ENCODE measurements at places on chromosomes 6 and 20.

GRCh38 chr20:35297740-35298139 lies 5.5 kb upstream of the FAM83C start:
- DNase-seq = no peak

DNA sequence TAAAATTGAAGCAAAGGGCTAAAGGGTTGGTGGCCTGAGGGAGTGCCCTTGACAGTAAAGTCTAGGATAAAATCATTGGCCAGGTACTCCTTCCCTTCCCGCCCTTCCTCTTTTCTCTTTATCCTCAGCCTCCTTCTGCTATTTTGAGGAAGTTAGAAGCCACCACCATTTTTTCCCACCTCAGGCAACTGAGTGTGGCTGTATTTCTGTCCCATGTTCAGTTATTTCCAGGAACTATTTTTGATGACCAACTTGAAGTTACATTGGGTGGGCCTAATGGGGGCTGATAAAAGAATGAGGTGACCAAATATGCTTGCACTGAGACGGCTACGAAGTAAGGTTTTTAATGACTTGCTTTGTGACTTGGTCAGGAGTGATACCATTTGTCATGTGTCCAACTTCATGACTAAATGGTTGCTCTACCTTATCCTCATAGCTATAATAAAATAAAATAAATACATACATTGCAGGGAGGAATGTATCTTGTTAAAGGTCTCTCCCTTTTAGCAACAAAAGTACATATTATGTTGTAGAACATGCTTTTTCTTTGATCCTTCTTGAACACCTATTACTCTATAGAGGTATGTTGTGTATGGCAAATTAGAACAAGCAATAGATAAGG lies 12.0 kb downstream of the PTPN1 start:
- no peak for DNase-seq

- no peak for DNase-seq
Observed at GRCh38 chr20:63745961-63746731, 6.6 kb downstream of the SLC2A4RG start.

GRCh38 chr6:134878136-134878535 lies 71.8 kb downstream of the ALDH8A1 start:
- no peak for DNase-seq

- no peak for DNase-seq
Observed at GRCh38 chr6:158514176-158514575, 45.7 kb upstream of the TMEM181 start.

- no peak for DNase-seq
Observed at GRCh38 chr6:72031471-72031870, 145.1 kb downstream of the RIMS1 start.

GRCh38 chr6:25547797-25548196 lies 104.2 kb upstream of the SCGN start:
- no peak for DNase-seq

GRCh38 chr20:60253471-60253870 lies 295.2 kb downstream of the CDH26 start:
- DNase-seq = no peak

- DNase-seq = no peak
Observed at GRCh38 chr6:51467231-51467952, 620.0 kb downstream of the PKHD1 start.

GRCh38 chr6:17417817-17418216 lies 24.4 kb downstream of the CAP2 start:
- no peak for DNase-seq

GRCh38 chr6:169445227-169445626 lies 191.6 kb upstream of the THBS2 start:
- no peak for DNase-seq

GRCh38 chr6:121596441-121596840 lies 161.0 kb downstream of the GJA1 start:
- DNase-seq = no peak

- DNase-seq = no peak
Observed at GRCh38 chr6:74914888-74915287, 291.0 kb downstream of the COL12A1 start.

GRCh38 chr6:56628105-56628504 lies 14.6 kb downstream of the DST start:
- DNase-seq = no peak

DNA sequence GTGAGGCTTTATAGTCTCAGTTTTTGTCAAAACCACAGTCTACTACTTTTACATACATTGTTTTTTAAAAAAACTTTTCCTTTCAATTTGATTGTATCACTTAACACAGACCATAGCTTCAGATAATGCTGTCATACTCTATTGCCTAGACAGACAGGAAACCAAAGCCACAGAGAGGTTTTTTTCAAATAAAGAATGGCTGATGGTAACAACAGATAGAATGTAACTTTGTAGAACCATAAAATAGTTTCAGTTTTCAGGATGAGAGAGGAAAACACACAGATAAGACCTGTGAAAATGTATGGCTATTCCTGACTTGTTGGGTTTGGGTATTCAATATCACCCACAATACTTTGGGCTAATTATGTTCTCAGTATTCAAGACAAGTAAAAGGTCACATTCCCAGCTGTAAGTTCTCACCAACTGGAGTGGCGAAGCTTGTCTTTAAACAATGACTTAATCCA lies 94.0 kb downstream of the ADGRG6 start:
- no peak for DNase-seq

GRCh38 chr6:106639812-106640211 lies 10.4 kb downstream of the QRSL1 start:
- no peak for DNase-seq

GRCh38 chr6:89180971-89181370 lies 35.1 kb downstream of the PM20D2 start:
- no peak for DNase-seq

GRCh38 chr6:56364827-56365339 lies 117.5 kb upstream of the COL21A1 start:
- DNase-seq = no peak

- no peak for DNase-seq
Observed at GRCh38 chr6:105135907-105136430, 43.8 kb downstream of the POPDC3 start.

- no peak for DNase-seq
Observed at GRCh38 chr6:116445102-116445501, 16.1 kb upstream of the CALHM6 start.

DNA sequence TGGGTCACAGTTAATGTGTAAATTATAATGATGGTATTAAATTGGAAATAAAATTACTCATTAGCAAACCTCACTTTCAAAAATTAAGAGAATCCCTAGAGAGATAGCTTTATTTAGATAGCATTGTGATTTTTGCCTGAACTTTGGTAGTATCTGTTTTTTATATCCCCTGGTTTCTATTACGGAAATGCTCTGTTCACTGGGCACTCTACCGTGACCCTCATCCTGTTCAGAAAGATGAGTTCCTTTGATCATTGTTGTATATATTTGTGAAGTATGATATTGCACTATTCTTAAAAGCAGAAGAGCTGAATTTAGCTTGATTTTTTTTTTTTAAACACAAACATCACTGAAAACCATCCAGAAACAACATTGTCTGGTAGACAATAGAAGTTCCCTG lies 1143.8 kb upstream of the MAP3K7 start:
- DNase-seq = no peak

DNA sequence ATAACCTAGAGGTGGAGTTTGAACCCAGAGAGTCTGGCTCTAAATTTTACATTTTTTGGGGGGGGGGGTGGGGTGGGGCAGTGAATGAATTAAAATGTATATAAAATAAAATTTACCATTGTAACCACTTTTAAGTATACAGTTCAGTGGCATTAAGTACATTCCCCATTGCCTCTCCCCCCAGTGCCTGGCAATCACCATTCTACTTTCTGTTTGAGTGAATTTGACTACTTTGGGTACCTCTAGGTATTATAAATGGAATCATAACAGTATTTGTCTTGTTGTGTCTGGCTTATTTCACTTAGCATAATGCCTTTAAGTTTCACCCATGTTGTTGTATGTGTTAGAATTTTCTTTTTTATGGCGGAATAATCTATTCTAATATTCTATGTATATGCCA lies 2.7 kb downstream of the FAM110A start:
- no peak for DNase-seq

DNA sequence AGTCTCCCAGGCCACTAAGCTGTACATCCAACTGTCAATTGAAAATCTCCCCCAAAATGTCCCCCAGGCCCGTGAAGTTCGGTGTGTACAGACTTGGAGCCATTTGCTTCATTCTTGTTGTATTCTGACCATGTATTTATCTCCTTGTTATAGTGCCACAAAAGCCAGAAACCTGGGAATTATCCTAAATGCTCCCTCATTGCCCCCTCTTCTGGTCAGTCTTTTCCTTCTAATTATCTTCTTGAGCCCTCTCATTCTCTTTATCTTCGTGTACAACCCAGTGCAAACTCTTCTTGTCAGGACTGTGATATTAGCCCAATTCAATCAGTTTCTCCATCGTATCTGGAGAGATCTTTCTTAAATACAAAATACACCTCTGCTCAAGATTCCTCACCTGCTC lies 64.7 kb downstream of the RFX6 start:
- no peak for DNase-seq

GRCh38 chr6:121816906-121817540 lies 381.6 kb downstream of the GJA1 start:
- DNase-seq = no peak

- DNase-seq = no peak
Observed at GRCh38 chr6:41715795-41716515, 19.5 kb downstream of the TFEB start.

GRCh38 chr6:9025796-9026394 lies 590.5 kb upstream of the SLC35B3 start:
- DNase-seq = no peak

GRCh38 chr20:11686195-11686594 lies 231.5 kb upstream of the BTBD3 start:
- no peak for DNase-seq

DNA sequence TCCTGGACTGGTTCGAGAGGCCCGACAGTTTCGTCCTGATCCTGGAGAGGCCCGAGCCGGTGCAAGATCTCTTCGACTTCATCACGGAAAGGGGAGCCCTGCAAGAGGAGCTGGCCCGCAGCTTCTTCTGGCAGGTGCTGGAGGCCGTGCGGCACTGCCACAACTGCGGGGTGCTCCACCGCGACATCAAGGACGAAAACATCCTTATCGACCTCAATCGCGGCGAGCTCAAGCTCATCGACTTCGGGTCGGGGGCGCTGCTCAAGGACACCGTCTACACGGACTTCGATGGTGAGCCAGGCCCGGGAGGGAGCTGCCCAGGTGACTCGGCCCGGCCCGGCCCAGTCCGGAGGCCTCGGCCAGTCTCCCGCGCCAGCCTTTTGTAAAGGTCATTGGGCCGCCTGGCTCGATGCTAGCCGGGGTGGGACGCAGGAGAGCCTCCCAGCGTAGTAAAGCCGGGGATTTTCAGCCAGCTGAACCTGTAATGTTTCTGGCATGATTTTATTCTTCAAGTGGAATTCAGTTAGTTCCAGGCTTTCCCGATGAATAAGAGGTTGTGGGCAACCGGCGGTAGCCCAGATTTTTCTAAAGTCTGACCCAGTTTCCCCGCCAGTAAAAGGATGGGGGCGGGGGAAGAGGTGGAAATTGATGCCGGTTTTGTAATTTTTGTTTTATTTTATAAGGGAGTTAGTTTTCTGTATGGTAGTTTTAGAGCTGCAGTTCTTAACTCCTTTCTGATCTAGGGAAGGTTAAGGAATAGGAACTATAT lies 1.4 kb downstream of the PIM1 start:
- DNase-seq = no peak

- DNase-seq = no peak
Observed at GRCh38 chr6:111784433-111784832, 88.8 kb downstream of the FYN start.

DNA sequence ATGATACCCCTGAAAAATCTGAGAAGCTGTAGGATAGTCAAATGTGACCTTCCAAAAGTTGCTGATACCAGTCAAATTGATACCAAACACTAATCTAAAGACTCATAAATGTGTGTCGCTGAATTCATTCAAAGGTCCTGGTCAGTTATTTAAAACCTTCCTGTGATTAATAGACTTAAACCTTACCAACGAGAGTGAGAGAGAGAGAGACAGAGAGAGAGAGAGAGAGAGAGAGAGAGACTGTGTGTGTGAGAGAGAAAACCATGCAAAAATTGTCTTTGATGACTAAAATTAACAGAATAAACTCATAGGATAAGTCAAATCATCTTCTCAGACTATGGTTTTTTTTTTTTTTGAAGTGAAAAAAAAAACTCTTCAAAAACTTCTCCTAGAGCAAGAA lies 370.9 kb upstream of the HS3ST5 start:
- DNase-seq = no peak

DNA sequence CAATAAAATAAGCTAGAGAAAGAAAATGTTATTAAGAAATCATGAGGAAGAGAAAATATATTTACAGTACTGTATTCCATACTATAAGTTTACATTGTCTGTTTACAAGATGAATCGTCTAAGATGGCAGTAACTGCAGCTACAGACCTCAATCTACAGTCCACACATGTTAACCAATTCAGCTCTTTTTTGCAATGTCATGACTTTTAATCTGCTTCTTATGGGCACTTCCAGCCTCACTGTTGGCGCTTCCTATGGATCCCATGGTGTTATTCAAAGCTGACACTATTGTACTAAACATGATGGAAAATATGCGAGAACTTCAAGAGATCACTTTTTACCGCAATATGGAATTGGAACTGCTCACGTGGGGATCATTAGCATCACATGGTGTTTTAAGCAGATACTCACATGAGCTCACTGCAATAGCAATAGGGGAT lies 451.5 kb upstream of the CITED2 start:
- no peak for DNase-seq

DNA sequence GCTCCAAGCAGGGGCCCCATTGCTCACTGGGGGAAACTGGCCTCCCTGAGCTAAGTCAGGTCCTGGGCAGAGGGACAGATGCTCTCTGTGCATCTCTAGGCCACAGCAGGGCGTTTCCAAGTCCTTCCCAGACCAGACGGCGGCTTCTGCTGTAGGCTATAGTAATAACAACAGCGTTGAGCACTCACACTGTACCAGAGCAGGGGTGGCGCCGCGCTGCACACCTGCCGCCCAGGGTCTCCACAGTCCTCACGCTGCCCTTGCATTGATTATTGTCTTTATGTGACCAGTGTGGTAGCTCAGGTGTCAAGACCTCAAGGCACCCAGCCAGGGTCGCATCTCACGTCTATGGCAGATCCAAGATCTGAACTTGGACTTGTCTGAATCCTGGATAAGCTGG lies 14.9 kb upstream of the CCN5 start:
- no peak for DNase-seq

DNA sequence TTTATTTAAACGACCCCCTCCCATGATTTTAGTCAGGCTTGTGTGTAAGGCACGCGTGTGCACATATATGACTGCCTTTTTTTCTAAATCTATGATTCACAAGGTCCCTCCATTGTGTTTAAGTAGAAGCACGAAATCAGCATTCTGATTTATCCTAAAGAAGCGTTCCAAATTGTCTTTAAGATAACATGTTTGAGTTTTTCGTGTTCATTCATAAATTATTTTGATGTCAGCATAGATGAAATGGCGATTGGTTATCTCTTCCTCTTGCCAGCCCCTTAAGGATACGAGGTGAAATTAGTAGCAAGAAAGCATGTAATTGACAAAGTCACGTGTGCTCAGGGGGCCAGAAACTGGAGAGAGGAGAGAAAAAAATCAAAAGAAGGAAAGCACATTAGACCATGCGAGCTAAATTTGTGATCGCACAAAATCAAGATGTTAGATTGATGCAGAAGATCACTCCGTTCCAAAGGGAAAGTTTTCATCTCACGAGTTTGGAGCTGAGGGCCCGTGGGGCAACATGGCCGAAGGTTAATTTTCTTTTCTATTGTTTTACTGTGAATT lies at the start of gene LIN28B:
TSS of gene LIN28B (plus strand) at position 377 of the 564 bp plus-strand sequence. CDS start at position 521, 144 bp downstream.
- no peak for DNase-seq
